Stimulated activated CD8-positive, alpha-beta memory T cell treated with anti-CD3 and anti-CD28 coated beads, Interleukin-4, amount 100 ng/mL, for 24 hours (primary cell): ENCODE measurements at places on chromosomes 2 and 18.

DNA sequence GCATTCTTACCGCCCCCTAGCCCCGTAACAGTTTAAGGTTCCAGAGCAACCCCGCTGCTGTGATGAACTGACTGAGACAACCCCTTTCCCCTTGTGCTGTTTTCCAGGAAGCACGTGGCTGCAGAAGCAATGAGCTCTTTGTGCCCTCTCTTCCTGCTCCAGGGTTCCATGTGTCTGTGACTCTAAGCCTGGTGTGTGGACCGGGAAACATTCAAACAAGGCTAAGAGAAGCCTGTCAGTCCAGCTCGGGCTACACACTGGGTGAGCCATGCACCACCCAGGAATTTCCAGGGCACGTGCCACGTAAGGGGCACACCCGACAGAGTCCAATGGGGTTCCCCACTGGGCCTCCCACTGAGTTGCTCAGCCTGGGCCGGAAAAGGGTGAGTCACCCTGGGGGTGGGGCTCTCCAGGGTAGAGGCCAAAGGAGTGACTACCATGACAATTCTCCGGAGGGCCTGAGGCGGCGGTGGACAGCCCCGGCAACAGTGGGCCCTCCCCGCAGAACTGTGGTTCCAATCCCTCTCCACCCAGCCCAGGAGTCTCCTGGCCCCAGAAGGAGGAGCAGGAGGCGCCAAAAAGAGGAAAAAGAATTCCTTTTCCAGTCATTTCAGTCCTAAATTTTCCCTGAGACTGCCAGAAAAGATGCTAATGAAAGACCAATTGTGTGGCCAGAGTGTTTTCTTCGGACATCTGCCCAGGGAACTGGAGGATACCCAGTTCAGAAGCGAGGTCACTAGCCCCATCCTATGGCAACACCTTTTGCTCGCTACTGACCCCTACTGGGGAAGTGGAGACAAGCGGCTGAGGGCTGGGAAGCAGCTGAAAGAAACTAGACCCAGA is 157.8 kb upstream of the SLC1A4 start:
- peak; percentile 82 for DNase-seq

- no peak for DNase-seq
Observed at GRCh38 chr2:98087447-98088020, 567 bp downstream of the VWA3B start.

DNA sequence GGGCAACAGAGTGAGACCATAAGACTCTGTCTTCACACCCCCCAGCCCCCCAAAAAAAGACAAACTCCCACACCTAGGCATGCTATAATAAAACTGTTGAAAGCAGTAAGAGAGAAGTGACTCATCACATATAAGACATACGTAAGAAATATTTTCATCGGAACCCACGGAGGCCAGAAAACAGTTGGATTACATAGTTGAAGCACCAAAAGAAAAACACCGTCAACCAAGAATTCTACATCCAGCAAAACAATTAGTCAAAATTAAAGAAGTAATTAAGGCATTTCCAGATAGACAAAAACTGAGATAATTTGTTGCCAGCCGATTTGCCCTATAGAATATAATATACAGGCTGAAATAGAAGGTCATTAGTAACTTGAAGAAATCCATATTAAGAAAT is 128.7 kb downstream of the VAPA start:
- no peak for DNase-seq

DNA sequence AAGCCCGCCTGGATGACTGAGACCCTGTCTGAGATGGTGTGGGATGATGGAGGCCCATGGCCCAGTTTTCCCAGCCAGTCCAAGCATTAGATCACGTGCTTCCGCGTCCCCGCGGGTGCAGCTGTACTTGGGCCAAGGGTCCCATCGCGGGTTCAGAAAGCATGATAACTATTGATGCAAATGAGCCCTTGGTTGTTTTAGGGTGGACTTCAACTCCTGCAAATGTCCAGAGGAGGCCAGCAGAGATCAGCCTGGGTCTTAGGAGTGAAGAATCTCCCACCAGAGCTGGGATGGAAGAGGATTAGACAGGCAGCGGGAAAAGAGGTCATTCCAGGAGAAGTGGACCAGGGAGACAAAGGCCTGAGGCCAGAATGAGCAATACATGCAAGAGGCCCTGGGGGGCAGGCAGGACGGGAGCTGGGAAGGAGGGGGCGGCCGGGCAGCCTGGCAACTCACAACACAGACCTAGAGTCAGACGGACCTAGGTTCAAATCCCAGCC is 89.9 kb upstream of the TMEM247 start:
- DNase-seq: no peak

DNA sequence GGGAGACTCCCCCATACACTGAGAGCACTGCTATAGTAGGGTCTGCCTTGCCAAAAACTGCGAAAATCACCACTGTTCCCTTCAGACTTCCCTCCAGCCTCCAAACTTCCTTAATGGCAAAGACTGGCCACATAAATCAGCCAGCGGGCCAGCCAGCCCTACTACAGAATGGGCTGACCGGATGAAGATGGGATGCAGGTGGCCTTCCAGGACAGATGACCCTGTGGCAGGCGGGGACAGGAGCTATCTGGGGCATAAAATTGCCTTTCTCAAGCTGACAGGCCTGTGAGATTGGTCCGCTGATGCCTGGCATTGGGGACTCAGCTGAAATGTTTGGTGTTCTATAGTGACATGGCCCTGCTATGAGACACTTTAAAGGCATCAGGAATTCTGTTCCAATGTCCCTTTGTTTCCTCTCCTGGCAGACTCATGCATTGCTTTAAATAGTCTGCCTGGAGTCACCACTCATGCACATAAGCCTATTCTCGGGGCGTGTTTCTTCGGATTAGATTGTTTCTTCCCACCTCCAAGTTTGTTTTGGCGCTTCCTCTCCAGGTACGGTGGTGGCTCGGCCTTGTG is 135.9 kb downstream of the ALPK2 start:
- no peak for DNase-seq

DNA sequence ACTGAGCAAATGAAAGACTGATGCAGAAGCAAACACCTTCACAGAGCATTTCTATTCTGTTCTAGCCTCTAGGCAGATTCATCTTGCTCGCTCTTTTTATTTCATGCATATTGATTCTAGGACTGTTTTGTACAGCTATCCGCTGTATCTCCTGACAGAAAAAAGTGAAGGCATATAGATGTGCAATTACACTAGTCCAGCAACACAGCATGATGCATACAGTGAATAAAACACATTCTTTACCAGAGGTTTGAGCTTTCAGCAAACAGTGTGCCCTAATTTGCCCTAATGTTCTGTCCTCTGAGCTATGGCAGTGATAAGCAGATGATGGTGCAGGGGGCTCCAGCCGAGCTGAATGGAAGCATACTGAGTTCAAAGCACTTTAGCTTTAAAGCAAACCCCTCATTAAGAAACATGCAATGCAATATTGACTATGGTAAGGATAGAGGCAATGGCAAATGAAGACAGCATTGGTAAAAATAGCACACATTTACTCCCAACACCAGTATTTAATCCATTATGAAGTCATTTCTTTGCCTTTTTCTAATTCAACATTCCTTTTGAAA is 141.2 kb upstream of the RGPD4 start:
- no peak for DNase-seq

- DNase-seq: peak; percentile 3
Observed at GRCh38 chr18:74196220-74197119, 48.1 kb downstream of the TIMM21 start.

DNA sequence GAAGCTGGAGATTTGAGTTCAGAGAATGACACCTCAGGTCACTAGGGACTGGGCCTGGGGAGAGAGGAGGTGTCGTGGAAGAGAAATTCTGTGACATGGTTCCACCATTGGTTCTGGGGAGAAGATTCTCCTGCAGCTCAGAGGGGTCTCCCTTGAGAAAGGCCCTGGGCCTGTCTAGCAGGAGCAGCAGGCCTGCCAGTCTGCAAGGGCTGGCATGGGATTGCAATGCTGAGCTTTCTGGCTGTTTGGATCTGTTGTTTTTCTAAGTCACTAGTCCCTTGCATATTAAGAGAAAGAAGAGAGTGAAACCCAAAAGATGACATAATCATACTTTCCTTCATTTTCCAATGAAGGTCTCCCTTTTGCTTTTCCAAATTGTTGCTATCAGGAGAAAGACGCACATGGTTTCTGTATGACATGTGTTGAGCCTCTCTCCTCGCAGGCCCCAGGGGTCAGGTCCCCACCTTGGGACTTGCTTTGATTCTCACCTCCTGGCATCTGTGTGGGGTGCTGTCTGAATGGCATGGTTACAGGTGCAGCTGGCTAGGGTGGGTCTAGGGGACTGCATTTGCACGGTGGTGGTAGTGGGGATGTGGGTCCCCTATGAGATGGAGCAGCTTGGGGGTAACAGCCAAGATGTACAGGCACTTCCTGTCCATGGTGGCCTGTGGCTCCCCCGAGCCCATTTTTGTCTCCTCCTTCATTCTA is 117.8 kb downstream of the GLI2 start:
- no peak for DNase-seq

GRCh38 chr2:201923436-201924328 is 110.0 kb upstream of the FZD7 start:
- no peak for DNase-seq

GRCh38 chr2:190205657-190206056 is 114.0 kb downstream of the HIBCH start:
- no peak for DNase-seq

- DNase-seq: no peak
Observed at GRCh38 chr18:72375618-72376017, 168.5 kb downstream of the CBLN2 start.

- no peak for DNase-seq
Observed at GRCh38 chr18:23668731-23669130, 6.0 kb upstream of the ANKRD29 start.

GRCh38 chr18:9113468-9114149 is 11.1 kb downstream of the NDUFV2 start:
- no peak for DNase-seq

- no peak for DNase-seq
Observed at GRCh38 chr2:227834423-227834822, 20.8 kb downstream of the CCL20 start.

DNA sequence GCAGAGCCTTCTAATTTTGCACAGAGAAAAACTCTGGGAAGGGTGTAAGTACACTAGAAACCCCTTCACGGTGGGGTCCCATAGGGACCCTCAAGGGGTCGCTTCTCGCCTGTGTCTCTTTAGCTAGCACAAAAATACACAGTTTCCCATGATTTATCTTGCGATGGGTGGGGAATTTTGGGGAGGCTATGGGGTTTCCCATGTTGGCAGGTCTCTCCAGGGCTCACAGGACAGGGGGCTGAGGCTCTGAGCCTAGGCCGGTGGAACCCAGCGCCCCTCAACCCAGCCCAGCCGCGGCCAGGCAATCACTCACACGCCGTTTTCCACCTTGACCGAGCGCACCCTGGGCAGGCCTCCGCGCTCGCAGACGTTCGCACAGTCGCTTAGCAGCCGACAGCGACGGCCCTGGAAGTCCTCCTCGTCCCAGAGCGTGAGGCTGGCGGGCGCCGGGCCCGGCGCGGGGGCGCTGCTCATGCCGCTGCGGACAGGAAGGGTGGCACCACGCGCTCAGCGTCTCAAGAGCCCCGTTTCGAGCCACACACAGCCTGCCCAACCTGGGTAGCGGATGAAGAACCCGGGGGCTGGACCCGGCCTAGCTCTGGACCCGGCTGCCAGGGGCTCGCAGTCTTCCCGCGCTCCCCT is 398 bp downstream of the CRYBA2 start:
- DNase-seq: no peak

DNA sequence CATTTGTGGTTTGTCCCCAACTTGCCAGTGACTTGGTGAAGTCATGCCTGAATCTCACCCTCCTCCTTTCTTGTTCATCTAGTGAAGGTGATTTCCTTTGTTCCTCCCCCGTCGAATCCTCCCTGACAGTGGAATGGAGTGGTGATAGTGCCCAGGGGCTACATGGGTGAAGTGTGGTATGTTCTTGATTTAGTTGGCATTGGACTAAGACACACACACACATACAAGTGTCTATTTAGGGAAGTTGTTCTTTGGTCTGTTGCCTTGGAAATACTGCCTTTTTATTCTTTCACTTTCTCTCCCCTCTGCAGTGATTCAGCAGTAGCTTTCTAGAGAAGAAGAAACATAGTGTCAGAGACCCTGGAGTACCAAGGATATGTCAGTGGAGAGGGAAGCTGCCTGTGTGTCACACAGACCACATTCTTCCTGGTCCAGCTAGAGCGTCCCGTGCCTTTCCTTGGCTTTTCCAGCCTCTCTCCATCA is 10.9 kb downstream of the INPP4A start:
- no peak for DNase-seq

GRCh38 chr2:236179236-236180075 is 11.3 kb upstream of the GBX2 start:
- DNase-seq: no peak

DNA sequence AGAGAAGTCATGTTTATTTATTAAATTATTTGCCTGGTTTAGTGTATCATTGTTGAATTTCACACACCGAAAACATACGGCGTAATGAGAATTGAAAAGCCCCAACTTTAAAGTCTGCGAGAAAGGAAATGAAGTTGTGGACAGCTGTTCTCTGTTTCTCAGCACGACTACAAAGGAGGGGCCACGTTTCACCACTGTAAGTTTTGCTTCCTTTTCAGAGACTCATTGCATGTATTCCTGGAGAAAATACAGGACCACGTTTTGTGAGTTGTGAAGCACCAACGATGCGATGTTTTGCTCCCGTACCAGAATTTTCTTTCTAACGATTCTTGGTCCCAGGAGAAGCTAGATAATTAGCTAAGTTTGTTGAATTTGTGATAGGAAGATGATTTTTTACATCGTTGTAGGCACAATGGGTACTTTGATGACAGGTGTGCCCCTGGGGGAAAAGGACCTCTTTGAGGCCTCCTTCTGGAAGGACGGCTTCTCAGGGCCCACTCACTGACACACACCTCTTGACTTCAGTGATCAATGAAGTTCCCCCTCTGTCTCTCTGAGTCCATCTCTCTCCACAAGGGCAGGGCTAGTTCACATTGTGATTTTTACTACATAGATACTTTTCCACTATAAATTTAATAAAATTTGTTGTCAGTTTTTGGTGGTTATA is 23.7 kb upstream of the ACKR3 start:
- no peak for DNase-seq

GRCh38 chr18:48944634-48945033 is 6.1 kb downstream of the SMAD7 start:
- no peak for DNase-seq

DNA sequence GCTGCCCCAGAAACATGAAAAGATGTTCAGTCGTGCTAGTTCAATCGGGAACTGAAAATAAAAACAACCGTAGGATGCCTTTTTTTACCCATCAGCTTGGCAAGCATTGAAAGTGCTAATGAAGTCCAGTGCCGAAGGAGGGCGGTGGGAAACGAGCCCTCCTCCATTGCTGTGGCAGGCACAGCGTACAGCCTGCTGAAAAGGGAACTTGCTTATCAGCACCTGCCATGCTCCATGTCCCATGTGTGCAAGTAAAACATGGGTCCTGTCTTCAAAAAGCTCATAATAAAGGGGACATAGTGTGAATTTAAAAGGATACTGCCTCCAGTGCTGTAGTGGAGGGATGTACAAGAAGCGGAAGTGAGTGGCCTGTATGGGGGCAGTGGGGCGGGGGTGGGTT is 82.4 kb downstream of the ARMC9 start:
- DNase-seq: no peak

GRCh38 chr2:30261695-30262211 is 30.4 kb downstream of the LBH start:
- no peak for DNase-seq

- no peak for DNase-seq
Observed at GRCh38 chr2:169999054-169999453, 171.8 kb downstream of the UBR3 start.
